ENCODE measurements at places on chromosomes 4 and X. TPM values are rescaled to one million over a fixed set of nuclear protein-coding genes. Genes with fewer than 3 reads are reported as not detected.

Gene FAM53A
- 1.4 TPM for polyA plus RNA-seq

Gene GAB1
- 13.2 TPM for polyA plus RNA-seq

- peak; percentile 52 for DNase-seq
Observed at GRCh38 chrX:48468693-48469691, 1.1 kb downstream of the SLC38A5 start.

DNA sequence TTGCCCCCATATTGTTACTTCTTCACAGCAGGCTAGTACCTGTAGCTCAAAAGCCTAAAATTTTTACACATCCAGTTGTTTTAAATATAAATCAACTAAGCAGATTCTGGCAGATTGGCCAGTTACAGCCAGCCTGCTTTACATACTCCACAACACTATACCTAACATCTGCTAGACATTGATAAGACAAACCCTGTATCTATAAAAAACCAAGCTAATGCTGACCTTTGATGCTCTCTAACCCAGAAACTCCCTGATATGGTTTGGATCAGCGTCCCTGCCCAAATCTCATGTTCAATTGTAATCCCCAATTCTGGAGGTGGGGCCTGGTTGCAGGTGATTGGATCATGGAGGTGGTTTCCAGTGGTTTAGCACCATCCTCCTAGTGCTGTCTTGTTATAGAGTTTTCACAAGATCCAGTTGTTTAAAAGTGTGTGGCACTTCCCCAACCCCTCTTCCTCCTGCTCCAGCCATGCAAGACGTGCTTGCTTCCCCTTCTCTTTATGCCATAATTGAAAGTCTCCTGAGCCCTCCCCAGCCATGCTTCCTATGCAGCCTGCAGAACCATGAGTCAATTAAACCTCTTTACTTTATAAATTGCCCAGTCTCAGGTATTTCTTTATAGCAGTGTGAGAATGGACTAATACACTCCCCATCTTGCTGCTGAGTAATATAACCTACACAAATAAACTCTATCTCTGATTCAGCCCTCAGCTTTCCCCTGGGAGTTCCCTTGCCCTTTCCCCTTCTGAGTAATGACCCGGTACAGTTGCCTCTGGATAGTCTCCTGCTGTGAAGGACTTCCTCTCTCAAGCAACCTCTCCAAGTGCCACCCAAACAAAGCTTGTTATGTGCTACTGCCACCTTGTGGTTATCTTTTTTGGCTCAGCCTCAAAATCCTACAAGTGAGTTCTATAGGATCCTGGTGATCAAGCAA lies 39.6 kb downstream of the ZCCHC13 start:
- no peak for DNase-seq

Gene TSPAN7
- polyA plus RNA-seq, result 23.8 TPM

DNA sequence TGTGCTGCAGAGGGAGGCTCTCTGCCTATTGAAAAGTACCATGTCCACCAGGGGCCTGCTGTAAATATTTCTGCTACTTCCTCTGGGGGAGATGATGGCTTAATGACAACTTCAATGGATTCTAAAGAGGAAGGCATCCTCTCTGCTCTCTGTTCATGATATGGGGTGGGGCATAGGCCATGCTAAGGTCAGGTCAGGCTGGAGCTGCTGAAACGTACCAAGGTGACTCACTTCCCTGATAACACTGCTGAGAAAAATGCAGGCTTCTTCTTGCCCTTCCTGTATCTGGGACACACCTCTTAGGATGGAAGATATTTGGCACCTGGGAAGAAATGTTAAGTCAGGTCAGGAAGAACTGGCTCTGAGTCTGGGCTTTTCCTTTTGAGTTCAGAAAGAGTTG lies 31.5 kb downstream of the HS3ST1 start:
- DNase-seq, result no peak

DNA sequence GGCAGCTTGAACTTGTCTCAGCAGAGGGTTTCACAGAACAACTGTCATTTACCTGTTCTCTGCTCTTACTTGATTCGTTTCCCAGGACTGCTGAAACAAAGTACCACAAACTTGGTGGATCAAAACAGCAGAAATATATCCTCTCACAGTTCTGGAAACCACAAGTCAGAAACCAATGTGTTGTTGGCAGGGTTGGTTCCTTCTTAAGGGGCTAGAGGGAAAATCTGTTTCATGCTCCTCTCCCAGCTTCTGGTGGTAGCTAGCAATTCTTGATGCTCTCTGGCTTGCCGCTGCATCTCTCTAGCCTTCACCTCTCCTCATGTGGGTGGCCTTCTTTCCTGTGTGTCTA lies 4.7 kb downstream of the TLR8 start:
- DNase-seq, result no peak

- DNase-seq, result no peak
Observed at GRCh38 chrX:46381630-46382029, 163.6 kb downstream of the ZNF674 start.

Gene KIT
- polyA plus RNA-seq, result 2.8 TPM

DNA sequence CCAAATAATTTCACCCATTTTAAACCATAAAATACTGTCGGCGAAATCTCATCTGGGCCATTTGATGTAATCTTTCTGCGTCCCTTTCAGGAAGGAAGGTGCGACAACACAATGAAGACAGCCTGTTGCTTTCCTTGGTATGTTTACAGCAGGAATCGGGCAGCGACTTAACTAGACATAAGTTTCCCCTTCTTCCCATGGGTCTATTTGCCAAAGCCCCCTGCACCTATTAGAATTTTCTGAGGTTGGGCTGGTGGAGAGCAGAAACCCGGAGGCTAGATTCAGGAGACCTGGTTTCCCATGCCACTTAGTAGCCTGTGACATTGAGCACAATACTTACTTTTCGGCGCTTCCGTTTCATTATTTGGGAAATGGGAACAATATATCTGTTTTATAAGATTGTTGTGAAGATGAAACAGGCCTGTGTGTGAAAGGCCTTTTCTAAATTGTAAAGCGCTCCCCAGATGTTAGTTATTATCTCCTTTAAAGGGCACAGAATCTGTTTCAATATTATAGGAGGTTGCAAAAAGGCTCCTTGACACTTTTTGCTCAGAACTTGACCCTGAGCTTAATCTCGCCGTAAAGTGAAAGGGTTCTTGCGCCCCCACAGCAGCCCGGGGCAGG lies 552 bp upstream of the AFF1 start:
- DNase-seq, result no peak

Gene SMIM10
- 3.0 TPM for polyA plus RNA-seq

- DNase-seq, result no peak
Observed at GRCh38 chr4:57194068-57194611, 84.0 kb upstream of the IGFBP7 start.

- DNase-seq, result no peak
Observed at GRCh38 chr4:10102474-10103332, 13.9 kb downstream of the WDR1 start.

DNA sequence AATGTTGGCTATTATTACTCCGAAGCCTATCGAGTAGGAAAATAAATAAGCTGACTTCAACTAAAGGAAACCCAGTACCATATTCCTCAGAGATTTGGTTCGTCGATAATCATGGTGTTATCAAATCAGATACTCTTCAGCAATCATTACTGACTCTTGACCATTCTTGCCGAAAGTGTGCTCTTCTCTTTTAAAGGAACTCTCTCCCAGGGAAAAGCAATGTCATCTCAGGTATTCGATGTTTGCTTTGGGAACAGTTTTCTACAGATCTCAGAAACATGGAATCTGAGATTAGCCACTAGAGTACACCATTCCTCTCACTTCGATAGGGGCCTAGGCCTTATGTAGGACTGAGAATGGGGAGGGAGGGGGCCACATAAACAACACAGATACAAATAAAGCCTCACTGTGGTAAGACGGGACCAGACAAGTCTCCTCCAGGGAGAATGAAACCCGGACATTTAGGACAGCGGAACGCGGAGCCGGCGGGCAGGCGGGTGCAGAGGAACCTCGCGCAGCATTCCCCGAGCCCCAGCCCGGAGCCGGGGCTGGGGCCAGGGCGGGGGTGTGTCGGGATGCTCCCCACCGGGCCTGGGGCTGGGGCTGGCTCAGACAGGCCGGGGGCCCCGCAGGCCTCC lies 581 bp downstream of the DNAJB14 start:
- DNase-seq, result peak; percentile 66

Gene HHIP
- 0.50 TPM for polyA plus RNA-seq

DNA sequence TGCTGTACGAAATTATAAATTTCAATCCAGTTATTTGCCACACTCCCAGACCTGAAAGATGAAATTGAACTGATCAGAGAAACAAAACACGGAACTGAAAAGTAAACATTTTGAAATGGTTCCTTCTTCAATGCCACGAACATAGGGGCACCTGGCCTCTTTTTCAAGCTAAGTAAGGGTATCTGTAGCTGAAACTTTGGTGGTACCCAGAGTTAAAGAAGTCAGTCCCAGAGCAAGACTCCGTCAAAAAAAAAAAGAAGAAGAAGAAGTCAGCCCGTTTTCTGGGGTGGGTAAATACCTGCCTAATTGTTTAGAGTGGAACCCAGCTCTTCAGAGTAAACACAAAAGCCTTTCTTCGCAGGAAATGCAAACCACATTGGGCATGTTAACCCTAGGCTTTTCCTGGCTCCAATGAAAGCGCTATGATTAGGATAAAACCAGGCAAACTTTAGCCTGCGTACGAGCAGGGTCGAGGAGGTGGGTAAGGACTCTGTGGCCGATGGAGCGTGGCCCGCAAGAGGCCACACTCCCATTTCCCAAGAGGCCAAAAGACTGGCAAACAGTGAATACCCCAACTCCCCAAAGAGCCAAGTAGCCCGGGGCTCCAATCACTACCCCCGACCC lies 1.3 kb downstream of the ANTXR2 start:
- DNase-seq, result no peak

DNA sequence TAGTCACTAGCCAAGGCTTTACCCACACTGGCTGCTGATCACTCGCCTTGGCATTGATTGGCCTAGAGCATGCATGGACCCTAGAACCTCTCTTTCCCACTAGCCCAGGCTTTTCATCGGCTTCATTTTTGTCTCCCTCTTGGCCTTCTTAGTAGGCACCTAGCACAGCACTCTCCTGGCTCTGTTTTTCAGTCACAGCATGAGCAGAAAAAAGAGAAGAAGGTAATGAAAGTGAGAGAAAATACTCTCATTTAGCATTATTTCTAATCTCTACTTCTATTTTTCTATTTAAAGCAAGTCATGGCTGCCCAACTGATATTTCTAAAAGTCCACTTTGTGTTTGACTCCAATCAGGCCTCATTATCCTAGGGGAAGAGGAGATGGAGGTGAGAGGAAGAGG lies 267.2 kb downstream of the FBXO8 start:
- DNase-seq, result no peak

DNA sequence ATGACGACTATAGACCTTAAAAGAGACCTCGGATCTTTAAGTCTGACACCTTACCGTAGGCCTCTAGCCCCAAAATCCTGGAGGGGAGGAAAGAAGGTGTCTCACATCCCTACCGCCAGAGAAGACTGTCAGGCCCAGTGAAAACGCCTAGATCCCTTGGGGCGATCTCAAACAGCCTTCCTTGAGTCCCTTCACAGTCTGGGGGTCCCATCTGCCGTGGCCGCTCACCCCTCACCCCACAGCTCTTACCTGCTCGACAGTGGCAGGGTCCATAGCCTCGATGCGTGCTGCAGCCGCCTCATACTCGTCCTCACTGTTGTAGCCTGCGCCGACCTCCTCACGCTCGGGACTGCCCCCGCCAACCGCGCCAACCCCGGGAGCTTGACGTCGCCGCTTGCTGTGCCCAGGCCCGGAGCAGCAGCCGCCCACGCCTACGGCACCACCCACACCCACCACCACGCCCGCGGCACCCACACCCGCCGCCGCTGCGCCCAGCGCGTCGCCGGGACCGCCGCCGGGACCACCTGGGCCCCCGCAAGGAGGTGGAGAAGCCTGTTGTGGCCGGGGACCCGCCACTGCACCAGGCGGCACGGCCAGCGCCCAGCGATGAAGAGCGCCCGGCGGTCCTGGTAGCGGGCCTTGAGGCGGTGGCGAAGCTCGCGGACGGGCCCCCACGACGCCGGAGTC lies 536 bp downstream of the OTUD5 start:
- no peak for DNase-seq

GRCh38 chr4:125322366-125322730 lies 7.6 kb downstream of the FAT4 start:
- no peak for DNase-seq

Gene ASB5
- polyA plus RNA-seq, result 1.8 TPM

Gene G6PD
- 34.6 TPM for polyA plus RNA-seq

DNA sequence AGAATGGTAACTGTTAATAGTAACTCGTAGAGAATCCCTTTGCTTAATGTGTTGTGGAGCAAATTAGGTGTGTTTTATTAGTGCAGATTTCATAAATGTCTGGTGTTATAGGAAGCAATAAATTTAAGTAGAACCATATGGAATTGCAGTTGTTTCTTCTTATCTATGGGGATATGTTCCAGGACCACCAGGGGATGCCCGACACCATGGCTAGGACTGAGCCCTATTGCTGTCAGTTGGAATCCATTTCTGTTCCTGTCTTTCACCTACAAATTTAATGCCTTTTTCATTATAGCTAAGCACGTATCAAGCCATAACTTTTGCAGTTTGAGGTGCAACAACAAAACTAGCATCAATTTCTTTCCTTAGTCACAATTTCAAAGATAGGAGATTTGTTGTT lies 72.5 kb downstream of the DDIT4L start:
- no peak for DNase-seq

Gene RIBC1
- polyA plus RNA-seq, result 0.60 TPM

DNA sequence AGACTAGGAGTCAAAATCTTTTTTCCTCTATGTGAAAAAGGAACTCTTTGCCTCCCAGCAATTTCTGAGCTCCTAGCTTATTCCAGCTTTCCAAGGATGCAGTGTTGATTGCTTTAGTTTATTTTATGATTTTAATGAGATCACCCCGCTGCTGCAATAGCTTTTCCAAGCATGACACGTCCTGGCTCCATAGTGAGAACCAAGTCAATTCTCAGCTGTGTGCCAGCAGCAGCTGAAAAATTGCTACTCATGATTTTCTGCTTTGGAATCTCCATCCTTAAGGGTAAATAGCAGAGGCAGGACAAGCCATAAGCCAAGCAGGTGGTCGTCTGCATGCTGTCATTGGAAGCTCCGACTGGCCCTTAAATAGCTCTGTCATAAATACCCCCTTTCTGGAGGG lies 64.5 kb downstream of the FTHL17 start:
- DNase-seq, result no peak

DNA sequence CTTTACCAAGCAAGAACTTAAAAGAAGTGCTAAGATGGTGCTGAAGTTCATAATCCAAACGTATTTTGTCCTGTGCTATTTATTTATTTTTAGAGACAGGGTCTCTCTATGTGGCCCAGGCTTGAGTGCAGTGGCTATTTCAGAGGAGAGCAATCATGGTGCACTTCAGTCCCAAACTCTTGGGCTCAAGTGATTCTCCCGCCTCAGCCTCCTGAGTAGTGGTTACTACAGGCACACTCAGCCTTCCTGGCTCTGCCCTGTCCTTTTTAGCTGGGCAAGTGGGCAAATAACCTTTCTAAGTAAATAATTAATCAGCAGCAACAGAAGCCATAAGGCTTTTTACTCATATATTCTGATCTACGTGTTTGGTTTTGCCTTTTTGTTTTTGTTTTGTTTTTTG lies 2.6 kb downstream of the NSD2 start:
- no peak for DNase-seq

GRCh38 chrX:22069586-22069985 lies 37.5 kb downstream of the PHEX start:
- no peak for DNase-seq

- no peak for DNase-seq
Observed at GRCh38 chr4:156774422-156774821, 197.2 kb downstream of the PDGFC start.

Gene SSX7
- polyA plus RNA-seq, result not detected

Gene KIAA1210
- polyA plus RNA-seq, result not detected

- no peak for DNase-seq
Observed at GRCh38 chr4:24877868-24878635, 34.8 kb downstream of the CCDC149 start.

- no peak for DNase-seq
Observed at GRCh38 chr4:126784966-126785580, 847.7 kb upstream of the INTU start.

- peak; percentile 74 for DNase-seq
Observed at GRCh38 chrX:46588263-46588662, 14.7 kb downstream of the CHST7 start.

Data from sigmoid colon (tissue), 7 donors.